ENCODE measurements at places on chromosomes 16 and 17.

DNA sequence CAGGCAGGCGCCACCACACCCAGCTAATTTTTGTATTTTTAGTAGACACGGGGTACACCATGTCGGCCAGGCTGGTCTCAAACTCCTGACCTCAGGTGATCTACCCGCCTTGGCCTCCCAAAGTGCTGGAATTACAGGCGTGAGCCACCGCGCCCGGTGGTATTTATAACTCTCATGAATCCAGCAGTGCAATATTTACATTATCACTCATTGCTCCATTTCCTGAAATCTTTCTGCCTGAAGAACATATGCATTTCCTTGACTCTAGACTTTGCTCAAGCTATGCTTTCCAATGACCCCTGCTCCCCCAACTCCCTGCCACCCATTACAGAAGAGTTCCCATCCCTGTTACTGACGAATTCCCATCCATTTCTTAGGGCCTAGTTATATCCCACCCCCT lies 19.7 kb upstream of the NDUFAB1 start:
- no peak for DNase-seq

GRCh38 chr16:6678586-6678985 lies 654.1 kb upstream of the RBFOX1 start:
- no peak for DNase-seq

- DNase-seq: peak; percentile 40
These were observed 56.2 kb downstream of the PRMT7 start for GRCh38 chr16:68367030-68367429.

- DNase-seq: peak; percentile 50
These were observed 6.2 kb upstream of the ACTG1 start for GRCh38 chr17:81518785-81519283.

DNA sequence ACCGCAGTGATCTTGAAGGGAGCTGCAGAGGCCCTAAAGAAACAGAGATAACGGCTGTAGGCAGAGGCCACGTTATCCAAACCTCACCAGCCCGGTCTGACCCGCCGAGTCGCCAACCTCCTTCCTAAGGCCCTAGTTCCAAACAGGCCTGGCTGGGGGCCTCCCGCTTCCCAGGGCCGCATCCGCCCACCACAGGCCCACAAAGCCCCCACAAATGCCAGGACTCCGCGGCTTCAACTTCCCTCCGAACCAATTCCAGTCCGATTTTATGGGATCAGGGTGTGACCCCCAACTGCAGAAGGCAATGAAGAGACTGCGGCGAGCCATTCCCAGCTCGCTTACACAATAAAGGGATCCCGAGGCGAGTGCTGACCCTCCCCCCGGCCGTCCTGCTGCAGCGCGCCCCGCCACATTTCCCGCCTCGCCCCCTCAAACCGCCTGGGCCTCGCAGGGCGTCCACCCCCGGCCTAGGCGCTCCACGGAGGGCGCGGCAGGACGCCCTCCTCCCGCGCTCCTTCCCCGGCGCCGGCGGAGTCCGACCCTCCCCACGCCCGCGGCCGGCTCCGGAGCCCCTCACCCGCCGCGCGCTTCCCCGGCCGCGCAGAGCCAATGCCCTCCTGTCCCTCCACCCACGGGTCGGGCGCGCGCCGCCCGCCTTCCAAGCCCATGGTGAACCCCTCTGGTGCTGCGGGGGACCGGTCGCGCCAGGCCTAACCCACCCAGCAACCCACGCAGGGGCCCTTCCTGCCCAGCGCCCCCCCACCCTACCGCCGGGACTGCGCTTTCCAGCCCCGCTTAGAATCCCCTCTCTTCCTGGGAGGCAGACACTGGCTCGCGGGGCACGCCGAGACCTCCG lies 926 bp downstream of the MYH10 start:
- DNase-seq: no peak

DNA sequence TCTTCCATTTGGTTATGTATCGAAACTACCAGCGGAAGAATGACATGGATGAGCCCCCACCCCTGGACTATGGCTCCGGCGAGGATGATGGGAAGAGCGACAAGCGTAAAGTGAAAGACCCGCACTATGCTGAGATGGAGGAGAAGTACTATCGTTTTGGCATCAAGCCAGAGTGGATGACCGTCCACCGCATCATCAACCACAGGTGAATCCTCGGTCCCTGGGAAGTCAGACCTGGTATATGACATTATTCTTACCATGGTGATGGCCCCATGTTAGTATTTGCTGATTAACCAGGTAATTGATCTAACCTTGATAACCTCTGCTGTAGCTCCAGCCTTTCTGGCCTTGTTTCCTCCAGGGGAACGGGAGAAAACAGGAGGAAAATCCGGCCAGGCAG lies 8.5 kb downstream of the CHD3 start:
- DNase-seq: no peak

- no peak for DNase-seq
These were observed 2.3 kb downstream of the C17orf58 start for GRCh38 chr17:67993998-67994361.

DNA sequence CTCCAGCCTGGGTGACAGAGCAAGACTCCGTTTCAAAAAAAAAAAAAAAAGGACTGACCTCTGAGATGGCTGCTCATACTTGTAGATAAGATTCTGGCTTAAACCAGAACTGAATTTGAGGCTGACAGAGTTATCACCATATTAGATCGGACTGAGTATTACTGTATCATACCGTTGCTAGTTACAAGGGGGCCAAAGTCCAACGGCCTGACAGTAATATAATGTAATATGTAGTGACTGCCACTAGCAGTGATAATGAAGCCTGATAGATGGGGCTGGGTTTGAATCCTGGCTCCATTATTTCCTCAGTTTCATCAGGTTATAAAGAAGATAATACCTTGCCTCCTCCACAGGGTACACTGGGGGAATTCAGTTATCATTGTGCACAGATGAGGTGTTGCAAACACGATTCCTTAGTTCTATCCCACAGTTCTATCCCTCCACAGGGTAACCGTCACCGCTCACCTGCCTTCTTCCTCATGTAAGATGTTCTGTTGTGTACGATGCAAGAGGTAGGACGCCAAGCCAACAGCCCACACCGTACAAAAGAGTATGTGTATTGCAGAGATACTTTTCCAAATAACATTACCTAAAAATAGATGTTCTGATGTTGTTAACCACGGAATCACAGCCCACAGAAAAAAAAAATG lies 5.2 kb downstream of the TMEM220 start:
- DNase-seq: no peak

DNA sequence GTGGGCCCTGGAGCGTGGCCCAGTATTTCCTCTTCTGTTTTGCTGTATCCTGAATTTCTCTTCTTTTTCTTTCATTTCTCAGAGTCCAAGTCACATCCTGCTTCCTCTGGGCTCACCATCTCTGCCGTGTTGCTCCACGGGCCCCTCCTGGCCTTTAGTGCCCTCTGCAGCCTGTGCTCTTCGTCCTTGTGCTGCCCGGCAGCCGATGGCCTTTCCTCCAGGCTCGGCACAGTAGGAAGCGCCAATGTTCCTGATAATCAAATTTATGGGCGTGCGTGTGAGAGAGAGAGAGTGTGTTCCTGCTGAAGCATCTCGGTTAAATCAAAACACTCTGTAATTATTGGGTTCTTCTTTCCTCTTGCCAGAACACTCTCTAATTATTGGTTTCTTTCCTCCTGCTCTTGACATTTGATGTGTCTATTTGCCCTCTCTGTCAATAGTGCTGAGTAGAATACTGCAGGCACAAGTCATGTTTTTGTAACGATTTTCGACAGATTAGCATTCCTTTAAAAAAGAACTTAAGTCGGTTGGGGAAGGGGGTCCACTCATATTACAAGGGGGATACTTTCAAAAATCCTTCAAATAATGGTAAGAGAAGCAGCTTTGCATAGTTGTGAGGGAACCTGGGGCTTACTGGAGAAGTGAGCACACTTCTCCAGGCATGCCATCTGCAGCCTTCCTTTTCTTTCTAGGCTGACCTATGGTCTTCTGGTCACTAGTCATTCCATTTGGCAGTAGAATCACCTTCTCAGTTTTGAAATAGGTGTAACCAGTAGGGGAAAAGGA lies 126.6 kb downstream of the RPTOR start:
- no peak for DNase-seq

- DNase-seq: peak; percentile 33
These were observed 35.1 kb downstream of the IGF2BP1 start for GRCh38 chr17:49031965-49032928.

DNA sequence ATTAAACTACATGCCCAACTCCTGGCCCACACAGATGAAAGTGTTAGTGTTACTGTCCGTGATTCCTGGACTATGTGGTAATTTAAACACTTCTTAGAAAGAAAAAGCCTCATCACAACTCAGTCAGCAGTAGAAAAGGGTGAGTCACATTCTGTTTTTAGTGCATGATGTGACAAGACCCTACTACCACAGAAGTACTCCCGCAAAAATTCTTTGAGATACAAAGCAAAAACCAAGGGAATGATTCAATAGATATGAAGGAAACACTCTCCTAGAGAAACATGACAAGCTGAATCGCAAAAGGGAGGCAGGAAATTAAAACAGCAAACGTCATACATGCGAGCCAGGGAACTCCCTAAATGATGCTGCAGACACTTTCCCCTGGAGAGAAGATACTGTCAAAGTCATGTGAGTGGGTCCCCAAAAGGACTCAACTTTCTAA lies 14.4 kb downstream of the SNN start:
- DNase-seq: no peak

- no peak for DNase-seq
These were observed 171.7 kb downstream of the HAPSTR1 start for GRCh38 chr16:9262941-9263715.

- DNase-seq: no peak
These were observed 57.0 kb upstream of the KIFC3 start for GRCh38 chr16:57859331-57859730.

DNA sequence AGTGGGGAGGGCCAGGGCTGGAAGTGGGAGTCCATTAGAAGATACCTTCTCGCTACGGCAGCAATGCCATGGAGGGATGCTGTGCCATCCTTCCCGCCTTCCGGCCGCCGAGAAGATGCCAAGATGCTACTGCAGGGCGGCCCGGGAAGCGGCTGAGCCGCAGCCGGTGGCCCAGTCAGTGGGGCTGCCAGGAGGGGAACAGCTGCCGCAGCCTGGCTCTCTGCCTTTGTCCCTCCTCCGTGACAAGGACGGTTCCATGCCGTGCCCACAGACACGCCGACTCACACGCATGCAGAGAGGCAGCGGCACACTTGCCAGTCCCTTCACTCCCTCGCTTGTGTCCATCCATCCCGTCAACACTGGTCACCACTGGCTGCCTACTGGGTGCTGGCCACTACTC lies 20.2 kb upstream of the NCBP3 start:
- DNase-seq: no peak

DNA sequence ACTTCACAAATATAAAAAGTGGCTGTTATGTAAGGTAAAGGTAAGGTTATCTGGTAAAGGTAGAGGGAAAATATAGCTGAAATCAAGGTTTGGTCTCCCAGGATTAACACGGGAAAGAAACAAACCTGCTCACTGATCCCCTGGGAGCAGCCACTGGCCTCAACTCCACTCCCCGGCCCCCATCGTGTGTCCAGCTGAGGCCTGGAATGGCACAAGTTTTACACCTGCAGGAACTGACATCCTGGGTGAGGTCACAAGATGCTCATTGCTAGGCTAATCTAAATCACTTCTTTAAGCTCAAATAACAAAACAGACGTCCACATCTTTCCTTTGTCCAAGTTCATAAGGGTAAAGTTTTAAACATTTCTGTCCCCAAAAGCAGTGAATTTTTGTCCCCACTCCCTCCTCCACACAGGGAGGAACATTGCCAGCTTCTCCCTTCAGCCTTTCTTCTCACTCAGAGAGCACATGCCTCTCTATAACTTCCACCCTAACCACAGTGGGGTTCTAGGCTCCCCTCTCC lies 46.3 kb downstream of the ERN1 start:
- no peak for DNase-seq

DNA sequence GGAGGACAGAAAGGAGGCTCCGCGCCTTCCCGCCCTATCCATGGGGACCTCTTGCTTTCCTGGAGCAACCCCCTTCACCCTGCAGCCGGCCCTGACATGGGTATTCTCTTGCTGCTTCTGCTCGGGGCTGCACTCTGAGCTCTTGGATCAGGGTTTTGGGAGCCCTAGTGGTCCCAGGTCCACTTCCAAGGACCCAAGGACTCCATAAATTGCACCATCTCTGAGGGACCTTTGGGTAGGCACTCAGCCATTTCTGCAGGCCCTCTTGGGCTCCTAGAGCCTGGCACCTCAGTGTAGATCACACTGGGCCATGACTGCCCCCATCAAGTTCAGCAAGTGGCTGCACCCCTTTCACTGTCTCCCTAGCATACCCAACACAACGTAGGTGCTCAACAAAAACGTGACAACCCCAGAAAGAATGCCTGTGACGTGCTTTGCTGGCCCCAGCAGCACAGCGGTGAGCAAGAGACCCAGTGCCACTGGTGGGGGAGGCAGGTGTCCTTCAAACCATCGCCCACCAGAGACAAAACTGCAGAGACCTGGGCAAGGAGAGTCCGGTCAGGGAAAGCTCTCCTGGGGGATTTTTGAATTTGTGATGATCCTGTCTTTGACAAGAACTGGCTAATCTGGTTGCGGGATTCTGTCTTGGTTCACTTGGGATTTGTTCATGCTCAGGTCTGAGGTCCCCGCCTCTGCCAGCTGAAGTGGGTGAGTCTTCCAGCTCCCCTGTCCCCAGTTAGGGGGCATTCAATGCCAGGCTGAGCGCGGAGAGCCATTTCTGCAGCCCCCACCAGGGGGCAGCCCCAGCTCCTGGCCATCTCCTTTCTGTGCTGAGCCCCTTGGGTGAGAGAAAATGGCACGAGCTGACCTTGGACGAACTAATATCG lies 2.5 kb upstream of the RAB11FIP4 start:
- DNase-seq: peak; percentile 41

- no peak for DNase-seq
These were observed 13.2 kb downstream of the FLCN start for GRCh38 chr17:17223736-17224135.

- no peak for DNase-seq
These were observed 417.5 kb downstream of the CDH11 start for GRCh38 chr16:64704386-64704785.

DNA sequence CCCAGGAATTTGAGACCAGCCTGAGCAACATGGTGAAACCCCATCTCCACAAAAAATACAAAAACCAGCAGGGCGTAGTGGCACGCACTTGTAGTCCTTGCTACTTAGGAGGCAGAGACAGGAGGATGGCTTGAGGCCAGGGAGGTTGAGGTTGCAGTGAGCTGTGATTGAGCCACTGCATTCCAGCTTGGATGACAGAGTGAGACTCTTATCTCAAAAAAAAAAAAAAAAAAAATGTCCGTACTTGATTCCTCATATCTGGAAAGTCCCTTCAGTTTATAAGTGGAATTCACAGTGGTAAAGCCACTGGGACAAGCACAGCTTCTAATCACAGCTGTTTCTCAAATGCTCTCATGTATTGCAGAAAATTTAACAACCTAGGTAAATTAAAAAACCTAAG lies 78.6 kb upstream of the CREBBP start:
- no peak for DNase-seq

Measured in CD4-positive, alpha-beta T cell treated with Interleukin-1 beta for 1 hour (primary cell).